ENCODE measurements at places on chromosomes 5 and 9. TPM values are rescaled to one million over a fixed set of nuclear protein-coding genes. Genes with fewer than 3 reads are reported as not detected.
A peak's percentile ranks its signal among the peaks of the same experiment; 100 is the strongest.

- no peak for DNase-seq
These were observed 1.7 kb upstream of the PTPDC1 start for GRCh38 chr9:94082553-94082952.

DNA sequence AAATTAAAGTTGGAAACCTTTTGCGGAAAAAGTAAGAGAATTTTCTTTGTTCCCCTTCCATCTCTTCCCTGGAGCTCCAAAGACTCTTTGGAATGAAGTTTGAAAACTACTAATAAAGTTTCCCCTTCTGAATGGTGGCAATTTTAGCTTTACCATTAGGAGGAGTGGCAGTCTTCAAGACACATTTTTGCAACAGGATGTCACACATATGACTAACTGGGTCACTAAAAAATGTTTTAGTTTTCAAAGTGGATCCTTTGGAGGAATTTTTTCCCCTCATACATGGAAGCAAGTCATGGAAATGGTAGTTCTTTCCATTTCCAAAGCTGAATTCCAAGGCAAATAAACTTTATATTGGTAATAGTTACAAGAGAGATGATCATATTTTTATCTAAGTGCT is 15.6 kb downstream of the FBXO4 start:
- no peak for DNase-seq

GRCh38 chr5:36494841-36495601 is 111.4 kb upstream of the SLC1A3 start:
- no peak for DNase-seq

The MRPS2 gene
- 31.2 TPM for total RNA-seq

The HMGXB3 gene
- 29.4 TPM for total RNA-seq

The TAF11L5 gene
- not detected for total RNA-seq

The TTC23L gene
- not detected for total RNA-seq

GRCh38 chr5:156354571-156354970 is 27.6 kb downstream of the SGCD start:
- DNase-seq, result no peak

The SH3RF2 gene
- 0.40 TPM for total RNA-seq

GRCh38 chr9:86943201-86944113 is 3.8 kb downstream of the GAS1 start:
- DNase-seq, result no peak

DNA sequence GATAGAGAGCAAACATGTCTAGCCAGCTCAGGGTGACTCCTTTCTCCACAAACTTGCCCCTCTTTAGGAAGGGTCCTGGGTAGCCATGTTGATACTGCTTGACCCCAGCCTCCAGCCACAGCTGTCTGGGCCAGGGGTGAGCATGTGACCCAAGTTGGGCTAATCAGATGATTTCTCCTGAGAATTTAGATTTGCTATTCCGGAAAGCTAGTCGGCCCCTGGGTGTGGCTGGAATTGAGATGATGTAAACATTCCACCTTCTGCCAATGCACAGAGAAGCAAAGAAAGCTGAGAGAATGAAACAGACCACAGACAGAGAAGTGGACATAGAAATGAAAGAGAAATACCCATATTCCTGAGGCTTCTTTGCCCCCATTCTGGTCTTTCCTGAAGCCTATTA is 17.8 kb upstream of the B4GALT1 start:
- DNase-seq, result no peak

GRCh38 chr9:137313326-137313936 is 11.4 kb upstream of the NRARP start:
- DNase-seq, result no peak

The ARL14EPL gene
- total RNA-seq, result not detected

DNA sequence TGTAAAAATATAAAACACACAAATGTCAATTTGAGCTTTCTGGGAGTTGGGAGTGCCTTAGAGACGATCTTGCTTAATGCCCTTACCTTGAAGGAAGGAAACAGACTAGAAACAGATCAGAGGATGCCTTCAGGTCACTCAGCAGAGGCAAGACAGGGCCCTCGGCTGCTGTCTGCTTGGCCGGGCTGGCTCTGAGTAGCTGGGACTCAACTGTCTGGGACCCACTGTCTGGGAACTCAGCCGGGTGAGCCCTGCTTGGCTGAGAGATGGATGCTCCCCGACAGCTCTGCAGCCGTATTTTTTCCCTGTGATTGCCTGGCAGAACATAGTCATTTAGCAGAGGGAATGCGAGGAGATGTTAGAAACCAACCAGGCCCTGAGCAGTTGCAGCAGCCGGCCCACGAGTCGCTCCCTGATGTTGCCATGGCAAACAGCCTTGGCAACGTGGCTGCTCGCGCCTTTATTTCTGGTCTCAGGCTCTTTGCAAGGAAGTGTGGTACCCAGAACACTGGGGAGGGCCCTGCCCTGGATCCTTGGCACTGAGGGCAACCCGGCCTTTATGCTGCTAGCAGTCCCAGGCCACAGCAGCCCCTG is 10.9 kb downstream of the PPARGC1B start:
- no peak for DNase-seq

DNA sequence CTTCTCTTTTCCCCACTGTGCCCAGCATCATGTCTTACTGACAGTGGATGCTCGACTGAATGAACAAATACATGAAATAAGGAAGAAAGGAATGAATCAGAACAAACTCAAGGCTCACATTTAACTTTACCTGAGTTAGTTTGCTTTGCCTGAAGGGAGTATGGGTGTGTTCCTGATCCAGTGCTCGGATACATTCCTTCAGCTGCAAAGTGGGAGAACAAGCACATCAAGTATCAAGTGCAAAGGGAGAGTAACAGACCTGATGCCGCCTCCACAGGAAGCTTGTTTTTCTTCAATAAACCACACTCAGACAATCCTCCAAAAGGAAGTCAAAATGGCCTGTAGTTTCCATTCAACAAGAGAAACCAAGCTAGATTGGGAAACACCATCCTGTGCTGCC is 66.1 kb downstream of the KIF24 start:
- no peak for DNase-seq

DNA sequence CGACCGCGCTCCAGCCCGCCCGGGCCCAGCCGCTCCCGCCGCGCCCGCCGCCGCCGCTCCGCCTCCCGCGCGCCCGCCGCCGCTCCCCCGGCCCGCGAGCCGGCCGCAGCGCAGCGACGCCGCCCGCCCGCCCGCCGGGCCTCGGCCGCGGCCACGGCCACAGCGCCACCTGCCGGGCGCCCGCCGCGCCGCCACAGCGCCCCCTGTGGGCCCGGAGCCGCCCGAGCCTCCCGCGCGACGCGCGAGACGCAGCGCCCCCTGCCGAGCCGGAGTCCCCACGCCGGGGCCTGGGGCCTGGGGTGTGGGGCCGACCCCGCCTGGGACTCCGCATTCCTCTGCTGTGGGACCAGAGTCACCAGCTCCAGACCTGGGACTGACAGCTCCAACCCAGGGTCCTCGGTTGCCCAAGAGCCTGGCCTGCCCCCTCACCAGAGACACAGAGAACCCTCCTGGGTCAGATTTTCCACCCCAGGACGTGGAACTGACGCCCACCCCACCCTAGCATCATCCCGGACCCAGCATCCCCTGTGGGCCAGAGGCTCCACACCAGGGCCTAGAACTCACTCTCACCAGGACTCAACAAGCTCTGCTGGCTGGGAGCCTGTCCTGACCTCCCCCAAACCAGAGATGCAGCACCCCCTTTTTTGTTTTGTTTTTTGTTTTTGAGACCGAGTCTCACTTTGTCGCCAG is at the start of gene RAPGEF1:
RAPGEF1 (minus strand) TSS at position 118 of the 690 bp plus-strand sequence. CDS start 246 bp downstream, outside the sequence.
- peak; percentile 80 for DNase-seq

DNA sequence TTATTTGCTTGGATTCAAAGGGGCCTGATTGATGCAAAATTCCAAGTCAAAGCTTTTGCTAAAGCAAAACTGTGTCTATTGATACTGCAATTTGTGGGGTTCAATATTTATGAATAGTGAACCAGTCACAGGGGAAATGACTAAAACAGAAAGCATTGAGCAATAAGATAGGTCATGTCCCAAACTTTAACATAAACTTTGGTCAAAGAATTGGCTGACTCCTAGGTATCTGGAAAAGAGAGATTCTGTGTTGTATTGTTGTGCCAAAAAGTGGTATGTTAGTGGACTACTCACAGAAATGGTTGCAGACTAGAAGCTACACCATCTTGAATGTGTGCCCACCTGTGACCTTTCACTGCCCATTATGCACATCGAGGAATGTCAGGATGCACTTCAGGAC is 585.5 kb upstream of the RGMB start:
- DNase-seq, result no peak

DNA sequence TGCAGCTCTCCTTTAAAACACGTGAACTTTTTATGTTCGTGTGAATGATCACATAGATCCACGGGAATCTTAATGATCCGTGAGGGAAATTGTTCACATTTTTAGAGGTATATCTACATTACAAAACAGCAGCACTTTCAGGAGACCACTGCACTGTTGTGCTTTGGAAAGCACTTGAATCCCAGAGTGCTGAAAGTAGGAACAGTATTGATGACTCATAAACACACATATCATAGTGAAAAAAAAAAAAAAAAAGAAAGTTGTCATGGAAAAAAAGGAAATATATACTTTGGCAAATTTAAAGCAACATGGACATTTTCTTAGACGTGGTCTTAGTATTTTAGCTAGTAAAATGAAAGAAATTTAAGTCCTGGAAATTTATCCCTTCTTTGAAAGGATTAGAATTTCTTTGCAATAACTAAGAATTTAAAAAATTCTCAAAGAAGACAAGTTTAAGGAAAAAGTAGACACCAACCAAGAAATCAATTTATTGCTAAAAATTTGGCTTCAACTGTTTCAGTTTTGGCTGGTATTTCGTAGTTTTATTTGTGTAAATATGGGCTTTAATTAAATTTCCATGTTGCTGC is 55.4 kb downstream of the ADGRV1 start:
- DNase-seq, result no peak

DNA sequence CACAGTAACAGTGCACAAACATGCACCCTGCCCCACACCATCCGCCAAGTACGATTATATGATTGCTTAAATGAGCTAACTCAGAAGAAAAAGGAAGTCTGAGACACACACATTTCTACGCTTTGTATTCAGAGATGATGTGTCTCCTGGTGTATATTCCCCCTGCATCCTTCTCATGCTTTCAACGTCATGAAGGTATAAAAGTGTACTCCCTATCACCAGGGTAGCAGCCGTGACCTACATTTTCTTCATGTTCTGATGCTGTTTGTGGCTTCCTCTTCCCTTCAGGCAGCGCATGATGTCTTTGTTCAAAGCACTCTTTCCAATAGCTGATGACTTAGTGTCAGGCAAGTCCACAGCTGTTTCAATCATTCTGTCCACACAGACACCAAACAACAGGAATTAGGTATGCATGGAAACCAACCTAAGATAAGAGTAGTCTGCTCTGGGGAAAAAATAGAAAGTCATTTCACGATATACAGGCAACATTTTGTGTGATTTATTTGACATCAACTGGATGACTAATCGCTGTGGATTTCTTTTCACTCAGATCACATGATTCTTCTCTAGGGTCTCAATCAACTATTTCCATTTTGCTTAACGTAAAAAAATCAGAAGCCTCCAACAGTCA is 269.4 kb upstream of the PTGER4 start:
- DNase-seq, result peak; percentile 81

The HRH2 gene
- total RNA-seq, result 21.7 TPM

The EQTN gene
- total RNA-seq, result not detected

The C1QTNF2 gene
- total RNA-seq, result not detected

The ROPN1L gene
- total RNA-seq, result 4.1 TPM

- no peak for DNase-seq
These were observed 453 bp downstream of the RASGEF1C start for GRCh38 chr5:180208435-180209081.

- no peak for DNase-seq
These were observed 3.2 kb downstream of the WHRN start for GRCh38 chr9:114501796-114502682.

DNA sequence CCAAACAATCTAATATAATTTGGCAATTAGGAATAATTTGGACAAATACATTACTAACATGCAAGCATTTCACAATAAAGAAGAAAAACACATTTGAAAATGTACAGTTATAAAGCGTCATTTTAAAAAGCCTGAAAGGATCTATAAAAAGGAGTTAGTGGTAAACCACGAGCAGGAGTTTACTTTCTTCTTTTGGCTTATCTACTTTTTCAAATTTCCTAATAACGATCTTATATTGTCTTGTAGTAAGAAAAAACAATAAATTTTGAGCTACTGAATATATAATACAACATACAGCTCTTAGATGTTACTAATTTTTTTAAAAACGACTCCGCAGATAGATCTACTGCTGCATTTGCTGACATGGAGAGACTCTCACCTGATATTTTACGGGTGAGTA is 79.9 kb downstream of the SMIM23 start:
- no peak for DNase-seq

Data from activated CD4-positive, alpha-beta T cell treated with anti-CD3 and anti-CD28 coated beads, Interleukin-2, amount 10 ng/mL, durations not matched to agents 7 days and 5 days (primary cell).